ENCODE measurements at places on chromosomes 16 and 17.

GRCh38 chr17:45824475-45824874 is 20.2 kb upstream of the SPPL2C start:
- no peak for DNase-seq

DNA sequence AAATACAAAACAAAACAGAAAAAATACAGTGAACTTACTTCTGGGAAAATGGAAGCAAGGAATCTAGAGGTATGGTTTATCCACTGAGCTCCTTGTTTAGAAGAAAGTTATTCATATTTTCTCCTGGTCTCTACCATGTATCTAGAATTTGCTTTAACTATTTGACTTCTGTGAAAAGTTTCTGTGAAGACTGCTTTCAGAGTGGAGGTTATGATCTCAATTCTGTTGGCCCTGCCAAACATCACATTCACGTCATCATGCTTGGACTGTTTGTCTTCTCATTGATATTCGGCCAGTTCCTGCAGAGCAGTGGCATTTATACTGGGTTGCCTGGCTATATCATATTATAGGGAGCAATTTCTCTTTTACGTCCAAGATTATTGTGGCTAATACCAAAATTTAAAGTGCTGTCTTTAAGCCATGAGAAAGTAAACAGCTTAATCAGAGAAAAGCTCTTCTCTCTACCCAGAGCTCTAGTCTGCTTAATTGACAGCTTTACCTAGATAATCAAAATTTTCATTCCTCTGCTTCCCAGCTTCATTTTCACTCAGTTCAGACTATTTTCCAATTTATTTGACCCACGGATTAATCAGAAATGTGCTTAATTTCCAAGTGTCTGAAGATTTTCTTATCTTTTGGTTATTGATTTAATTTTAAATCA is at the start of gene ABCA8:
ABCA8 (minus strand) TSS at position 212 of the 661 bp plus-strand sequence. CDS start 13,358 bp downstream, outside the sequence.
- no peak for DNase-seq

- no peak for DNase-seq
These were observed 16.9 kb downstream of the SYT17 start for GRCh38 chr16:19184823-19185509.

GRCh38 chr16:65671071-65671470 is 549.2 kb upstream of the CDH11 start:
- no peak for DNase-seq

DNA sequence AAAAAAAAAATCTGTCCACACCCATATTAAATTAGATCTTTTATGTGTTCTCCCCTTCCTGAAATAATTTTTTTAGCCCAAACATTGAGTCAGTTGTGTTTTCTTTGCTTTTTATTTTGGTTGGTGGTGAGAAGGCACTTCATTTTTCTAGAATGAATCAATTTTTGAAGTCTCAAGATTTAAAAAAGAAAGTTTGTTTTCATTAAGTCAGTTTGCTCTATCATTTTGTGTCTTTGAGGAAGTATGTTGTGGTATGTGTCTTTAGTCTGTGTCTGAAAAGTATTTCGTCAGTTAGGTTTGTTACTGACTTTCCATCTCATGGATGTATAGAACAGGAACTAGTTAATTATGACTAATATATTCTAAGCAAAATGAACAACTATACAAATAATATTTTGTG is 3.8 kb downstream of the IGF2BP1 start:
- no peak for DNase-seq

- no peak for DNase-seq
These were observed 229.9 kb upstream of the CIBAR2 start for GRCh38 chr16:85341972-85342695.

DNA sequence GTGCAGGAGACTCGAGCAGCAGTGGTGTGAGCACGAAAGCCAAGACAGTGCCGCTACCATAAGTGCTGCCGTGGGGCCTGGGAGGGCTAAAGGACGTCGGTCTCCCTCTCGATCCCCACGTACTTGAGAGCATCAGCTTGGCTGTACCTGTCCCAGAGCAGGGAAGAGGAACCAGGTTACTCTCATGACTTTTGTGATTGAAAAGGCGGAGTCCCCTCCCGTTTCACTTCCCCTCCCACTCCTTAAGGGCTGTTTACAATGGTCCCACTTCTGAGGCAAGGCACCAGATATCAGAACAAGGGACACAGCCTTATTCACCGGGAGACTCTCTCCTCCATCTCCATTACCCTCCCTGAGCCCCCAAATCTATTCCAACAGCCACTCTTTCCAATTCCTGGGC is 20.1 kb downstream of the CNTNAP1 start:
- DNase-seq = no peak
